ENCODE measurements at places on chromosomes 5 and 9.

DNA sequence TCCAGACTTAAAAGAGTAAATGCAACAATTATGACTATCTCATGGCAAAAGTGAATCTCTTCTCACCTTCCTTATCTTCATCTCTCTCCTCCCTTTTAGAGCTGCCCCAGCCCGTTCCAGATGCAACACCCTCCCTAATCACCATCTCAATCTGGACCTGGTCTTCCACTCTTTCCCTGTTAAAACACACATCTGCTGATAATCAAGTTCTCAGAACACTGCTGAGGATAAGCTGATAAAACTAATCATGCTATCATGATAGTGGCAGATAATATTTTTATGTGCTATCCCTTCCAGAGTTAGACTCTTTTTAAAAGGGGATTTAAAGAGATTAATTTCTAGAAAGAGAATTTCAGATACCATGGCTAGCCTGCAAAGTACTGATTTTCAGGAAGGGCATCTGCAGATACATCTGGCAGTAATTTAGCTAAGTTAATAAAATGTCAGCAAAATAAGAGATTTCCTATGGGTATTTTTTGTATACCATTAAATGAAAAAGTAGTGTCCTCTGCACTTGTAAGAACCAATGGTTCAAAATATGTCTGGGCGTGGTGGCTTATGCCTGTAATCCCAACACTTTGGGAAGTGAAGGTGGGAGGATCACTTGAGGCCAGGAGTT is 17.2 kb downstream of the SGTB start:
- DNase-seq = no peak

DNA sequence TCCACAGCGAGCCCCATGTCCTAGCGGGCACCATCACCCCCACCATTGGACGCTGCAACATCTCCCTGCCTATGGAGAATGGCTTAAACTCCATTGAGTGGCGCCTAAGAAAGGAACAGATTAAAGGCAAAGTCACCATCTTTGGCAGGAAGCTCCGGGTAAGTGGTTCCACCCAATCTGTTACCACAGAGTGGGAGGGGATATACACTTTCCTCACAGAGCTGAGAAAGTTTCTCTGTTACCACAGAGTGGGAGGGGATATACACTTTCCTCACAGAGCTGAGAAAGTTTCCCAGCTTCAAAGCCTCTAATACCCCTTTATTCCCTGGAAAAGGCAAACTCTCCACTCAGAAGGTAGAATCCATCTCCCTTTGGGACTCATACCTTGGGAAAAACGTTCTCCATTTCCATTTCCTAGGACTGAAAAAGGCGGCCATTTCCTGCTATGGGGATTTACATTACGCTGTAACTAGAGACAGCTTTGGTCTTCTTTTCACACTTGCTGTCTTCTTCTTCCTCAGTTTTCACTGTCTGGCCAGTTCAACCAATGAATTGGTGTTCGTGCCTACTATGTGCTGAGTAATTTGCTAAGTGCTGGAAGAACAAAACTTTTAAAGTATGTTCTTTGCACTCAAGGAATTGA is 63.4 kb upstream of the WWC1 start:
- no peak for DNase-seq

GRCh38 chr5:119220576-119221197 is 135.1 kb upstream of the TNFAIP8 start:
- DNase-seq = no peak

GRCh38 chr9:78970375-78970774 is 601.4 kb upstream of the TLE4 start:
- DNase-seq = no peak

DNA sequence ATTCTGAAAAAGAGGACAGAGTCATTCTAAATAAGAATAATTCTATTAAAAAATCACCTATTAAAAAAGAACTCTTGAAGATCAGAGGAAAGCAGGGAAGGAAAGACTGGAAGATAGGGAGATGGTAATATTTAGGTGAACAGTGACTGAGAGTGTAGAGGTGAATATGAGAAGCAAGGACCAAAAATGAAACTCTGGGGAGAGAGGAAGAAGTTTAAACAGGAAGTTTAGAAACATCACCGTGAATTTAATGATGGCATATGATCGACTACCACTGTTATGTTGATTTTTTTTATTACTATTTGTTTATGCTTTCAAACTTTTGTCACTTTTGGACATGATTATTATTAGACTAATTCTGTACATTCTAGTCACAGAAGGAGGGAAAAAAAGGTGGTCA is 1.7 kb upstream of the SPINK6 start:
- DNase-seq = no peak

DNA sequence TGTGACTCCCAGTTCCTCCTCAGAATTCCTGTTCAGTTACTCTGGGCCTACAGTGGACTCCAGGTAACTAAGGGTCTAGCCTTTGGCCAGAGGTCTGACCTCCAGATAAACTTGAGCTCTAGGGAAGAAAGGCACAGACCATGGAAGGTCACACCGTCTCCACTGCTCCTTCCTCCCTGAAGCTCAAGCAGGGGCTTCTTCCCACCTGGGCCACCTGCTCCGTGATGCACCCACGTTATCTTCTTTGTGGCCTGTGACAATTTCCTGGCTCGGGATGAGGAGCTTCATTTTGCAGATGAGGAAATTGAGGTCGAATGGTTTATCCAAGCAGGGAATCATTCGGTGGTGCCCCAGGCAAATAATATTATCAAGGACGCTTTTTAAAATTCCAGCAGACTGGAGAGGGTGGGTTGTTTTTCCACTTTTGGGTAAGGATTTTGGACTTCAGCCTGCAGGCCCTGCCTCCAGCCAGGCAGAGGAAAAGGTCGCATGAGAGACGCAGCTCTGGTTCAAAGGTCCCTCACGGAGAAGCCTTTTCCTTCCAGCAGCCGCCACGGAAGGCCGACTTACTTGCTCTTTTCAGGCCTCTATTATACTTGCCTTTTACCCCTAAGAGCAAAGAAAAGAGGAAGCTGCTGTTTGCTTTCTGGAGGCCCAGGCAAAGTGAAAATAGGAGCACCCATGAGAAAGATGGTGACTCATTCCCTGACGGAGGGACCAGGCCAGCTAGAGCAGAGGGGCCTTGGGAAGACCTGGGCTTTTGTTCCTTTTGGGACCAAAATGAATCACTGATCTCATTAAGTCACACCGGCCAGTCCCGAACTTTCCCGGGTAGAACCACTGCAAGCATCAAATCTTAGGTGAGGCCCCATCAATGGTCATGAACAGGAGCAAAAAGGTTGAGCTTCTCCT is 22.8 kb upstream of the DUSP1 start:
- no peak for DNase-seq

DNA sequence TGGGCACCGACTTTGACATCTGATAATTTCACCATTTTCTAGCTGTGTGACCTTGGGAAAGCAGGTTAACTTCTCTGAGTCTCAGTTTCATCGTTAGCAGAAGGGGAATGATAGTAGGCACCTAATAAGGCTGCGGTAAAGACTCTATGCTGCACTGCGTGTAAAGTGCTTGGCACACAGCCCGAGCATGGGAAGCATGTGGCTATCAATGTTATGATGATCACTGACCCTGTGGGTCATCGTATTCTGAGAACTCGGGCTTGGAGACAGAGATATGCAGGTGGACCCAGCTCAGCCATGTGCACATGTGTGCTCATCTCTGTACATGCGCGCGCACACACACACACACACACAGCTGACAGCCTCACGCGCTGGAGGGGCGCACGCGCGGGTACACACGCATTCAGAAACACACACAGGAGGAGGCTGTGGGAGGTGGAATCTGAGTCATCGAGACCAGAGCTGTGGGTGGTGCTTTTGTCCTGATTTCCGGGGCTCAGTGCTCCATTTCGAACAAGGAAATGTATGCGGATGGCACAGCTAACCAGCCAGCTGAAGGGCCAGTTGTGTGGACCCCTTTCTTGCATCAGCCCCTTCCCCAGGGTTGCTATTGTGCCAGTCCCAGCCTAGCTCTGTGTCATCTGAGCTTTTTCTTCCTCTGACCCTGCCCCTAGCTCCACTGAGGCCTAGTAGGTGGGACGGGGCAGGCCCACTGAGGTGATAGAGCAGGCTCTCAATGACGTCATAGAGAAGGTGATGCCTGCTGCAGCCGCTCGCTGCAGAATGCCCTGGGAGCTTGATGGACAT is 11.1 kb upstream of the ARAP3 start:
- no peak for DNase-seq

GRCh38 chr9:77152289-77152688 is 25.0 kb upstream of the VPS13A start:
- DNase-seq = no peak

GRCh38 chr5:39580702-39581453 is 156.1 kb upstream of the DAB2 start:
- DNase-seq = no peak

- DNase-seq = no peak
These were observed 1.2 kb upstream of the PURA start for GRCh38 chr5:140112685-140113179.

- DNase-seq = no peak
These were observed 4.8 kb upstream of the GFI1B start for GRCh38 chr9:132973713-132974112.

DNA sequence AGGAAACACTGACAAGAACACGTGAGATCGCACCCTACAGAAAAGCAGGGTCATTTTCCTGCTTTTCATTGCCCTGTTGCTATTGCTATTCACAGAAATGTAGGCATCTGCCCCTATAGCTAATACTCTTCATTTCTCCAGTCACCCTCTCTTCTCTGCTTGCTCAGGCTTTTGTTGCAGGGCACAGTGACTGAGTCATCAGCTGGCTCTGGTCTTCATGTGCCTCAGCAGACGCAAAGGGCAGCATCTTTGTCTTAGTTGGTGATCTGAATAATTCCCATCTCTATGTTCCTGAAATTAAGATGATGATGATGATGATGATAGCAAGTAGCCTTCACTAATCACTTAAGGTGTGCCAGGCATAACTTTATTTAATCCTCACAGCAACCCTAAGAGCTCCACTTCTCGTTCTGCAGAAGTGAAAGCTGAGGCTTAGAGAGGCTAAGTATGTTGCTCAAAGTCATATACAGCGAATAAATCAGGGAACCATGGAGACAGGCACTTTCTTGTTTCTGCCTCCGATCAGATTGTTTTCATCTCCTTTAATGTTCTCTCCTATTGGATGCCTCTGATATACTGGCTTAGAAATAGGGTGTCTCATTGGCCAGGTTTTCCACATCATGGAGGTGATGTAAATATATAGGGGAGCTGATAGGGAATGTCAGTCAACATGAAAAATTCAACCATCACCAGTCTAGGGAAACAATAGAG is 133.0 kb upstream of the STK32A start:
- DNase-seq = no peak

GRCh38 chr5:64790210-64790609 is 21.5 kb downstream of the CWC27 start:
- DNase-seq = no peak

- DNase-seq = no peak
These were observed 1.1 kb upstream of the ENTPD2 start for GRCh38 chr9:137054932-137055384.

- no peak for DNase-seq
These were observed 9.1 kb upstream of the RFK start for GRCh38 chr9:76403352-76403751.

DNA sequence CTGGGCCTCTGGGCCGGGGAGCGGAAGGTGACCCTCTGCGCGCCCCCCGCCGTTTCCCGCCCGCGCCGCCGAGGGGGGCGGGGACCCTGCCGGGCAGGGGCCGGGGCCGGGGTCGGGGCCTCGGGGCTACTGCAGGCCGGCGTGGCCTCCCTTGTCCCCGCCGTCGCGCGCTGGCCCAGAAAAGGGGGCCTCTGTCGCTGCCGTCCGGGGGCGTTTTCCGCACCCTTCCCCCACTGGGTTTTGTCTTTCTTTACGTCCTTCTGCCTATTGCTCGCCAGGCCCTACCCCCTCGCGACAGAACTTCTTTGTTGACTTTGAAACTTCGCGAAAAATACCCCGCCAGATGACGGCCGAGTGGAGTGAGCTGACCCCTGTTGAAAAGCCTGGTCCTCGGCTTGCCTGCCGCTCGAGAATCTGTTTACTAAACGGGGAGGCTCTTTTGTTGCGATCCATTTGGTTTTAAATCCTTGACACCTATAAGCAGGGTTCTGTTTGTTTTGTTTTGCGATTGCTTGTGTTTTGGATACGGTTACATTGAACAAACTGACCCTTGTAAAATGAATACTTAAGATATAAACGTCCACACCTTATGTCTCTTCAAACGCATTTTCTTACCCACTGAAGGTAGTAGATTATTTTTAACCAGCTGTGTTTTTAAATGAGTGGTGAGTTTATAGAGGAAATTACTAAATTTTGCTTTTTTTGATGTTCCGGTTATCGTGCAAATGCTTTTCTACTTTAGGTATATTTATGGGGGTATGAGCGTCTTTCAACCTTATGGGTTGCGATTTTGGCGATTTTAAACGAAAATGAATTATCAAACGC is 765 bp downstream of the MARCHF6 start:
- no peak for DNase-seq

DNA sequence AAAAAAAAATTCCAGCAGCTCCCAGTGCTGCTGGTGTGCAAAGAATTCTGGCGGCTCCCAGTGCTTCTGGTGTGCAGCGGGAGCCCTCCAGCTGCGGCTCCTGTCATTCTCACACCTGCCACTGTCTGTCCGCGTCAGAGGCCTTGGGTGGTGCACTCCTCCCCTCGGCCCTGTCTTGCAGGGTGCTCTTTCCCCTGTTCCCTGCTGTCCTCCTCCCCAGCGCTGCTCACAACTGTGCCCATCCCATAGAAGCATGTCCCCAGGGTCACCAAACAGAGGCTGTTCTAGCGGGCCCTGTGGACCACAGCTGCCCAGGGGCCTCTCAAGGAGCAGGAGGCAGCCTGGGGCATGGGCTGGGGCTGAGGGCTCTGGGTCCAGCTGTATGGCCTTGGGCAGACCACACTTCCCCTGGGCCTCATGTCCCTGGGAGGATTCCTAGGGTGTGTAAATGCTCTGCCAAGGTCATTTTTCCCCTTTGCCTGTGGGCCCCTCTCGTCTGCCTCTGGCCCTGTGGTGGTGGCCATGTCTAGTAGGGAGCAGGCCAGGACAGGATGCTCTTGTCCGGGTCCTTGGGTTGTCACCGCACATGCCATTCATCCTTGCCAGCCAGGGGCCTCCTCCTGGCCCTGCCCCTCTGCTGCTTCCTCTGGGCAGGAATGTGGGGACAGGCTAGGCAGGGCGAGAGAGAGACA is 68.2 kb downstream of the PHF2 start:
- DNase-seq = no peak

DNA sequence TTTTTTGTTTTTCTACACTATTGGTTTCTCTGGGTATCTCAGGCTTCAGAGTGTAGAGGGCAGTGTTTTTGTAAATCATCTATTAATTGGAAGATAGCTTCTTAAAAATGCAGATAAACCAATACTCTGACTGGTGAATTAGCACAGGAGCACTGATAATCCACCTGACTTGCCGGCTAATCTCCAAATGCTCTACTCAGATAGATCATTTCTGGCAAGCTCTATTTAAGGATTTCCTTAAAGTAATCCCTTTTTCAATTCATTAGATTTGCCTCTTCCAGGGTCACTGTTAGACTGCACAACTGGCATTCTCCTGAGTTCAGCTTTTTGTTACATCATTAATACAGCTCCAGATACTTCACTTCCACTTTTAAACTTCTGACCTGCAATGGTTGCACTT is 1390.3 kb upstream of the NUDT12 start:
- DNase-seq = no peak

DNA sequence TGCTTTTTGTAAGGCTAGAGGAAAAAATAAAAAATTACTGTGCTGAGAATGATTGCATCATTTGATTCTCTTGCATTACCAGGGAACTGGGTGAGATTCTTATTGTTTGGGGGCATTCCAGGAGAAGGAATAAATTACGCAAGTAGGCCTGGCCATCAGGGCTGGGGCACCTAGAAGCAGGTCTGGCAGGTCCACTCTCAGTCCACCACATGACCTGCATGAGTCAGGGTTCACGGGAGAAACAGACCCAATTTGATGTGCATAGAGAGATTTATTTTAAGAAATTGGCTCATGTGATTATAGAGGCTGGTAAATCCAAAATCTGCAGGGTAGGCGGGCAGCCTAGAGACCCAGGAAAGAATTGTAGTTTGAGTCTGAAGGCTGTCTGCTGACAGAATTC is 59.6 kb downstream of the ZNF622 start:
- DNase-seq = no peak

Data from NCI-H2171 (cell line).